Posterior cingulate gyrus (tissue), 11 donors: ENCODE measurements at places on chromosomes 4 and X.
A peak's percentile ranks its signal among the peaks of the same experiment; 100 is the strongest.

GRCh38 chrX:19670854-19671620 lies 155.7 kb upstream of the MAP3K15 start:
- peak; percentile 14 for DNase-seq

GRCh38 chr4:38914854-38915253 lies 47.2 kb downstream of the FAM114A1 start:
- no peak for DNase-seq

DNA sequence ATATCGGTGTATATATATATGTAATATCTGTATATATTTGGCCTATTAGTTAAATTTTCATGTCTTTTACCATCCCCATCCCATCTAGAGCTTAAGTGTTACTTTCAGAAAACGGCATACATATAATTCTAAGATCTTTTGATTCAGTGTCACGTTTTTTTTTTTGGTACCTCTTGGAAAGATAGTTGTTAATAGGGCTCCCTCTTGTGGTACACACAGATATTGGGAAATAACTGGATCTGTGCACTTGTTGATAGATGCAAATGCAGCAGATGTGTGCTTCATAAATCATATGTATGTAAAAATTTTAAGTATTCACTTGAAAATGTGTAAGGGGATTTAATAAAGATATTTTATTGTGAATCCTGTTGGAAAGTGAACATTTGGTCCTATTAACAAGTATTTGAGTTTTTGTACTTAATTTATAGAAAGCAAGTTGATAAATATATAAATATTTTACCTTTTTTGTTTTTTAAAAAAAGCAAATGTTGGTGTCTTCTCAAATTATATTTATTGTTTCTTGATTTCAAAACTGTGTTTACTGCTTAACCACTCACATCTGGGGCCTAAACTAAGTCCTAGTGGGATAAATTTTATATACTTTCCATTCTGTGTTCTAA lies 74.7 kb downstream of the PAQR3 start:
- no peak for DNase-seq

- DNase-seq: no peak
These were observed 166.8 kb upstream of the FRG1 start for GRCh38 chr4:189773909-189774308.

DNA sequence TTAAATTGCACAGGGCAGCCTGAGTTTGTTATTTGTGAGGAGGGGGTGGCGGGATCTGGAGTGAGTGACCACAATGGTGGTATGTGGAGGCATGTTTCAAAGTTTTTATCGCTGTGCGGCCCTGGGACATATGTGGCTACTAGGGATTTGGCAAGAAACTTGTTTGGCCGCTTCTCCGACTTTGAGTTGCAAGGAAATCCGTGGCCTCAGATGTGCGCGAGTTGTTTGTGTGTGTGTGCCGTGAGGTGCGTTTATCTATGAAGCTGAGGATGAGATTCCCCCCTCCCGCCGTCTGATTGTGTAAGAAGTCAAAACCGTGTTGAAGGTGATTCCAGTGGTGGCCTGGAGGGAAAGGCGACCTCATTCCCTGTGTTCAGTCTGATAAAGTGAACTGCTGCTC lies 1.4 kb downstream of the JADE3 start:
- no peak for DNase-seq

DNA sequence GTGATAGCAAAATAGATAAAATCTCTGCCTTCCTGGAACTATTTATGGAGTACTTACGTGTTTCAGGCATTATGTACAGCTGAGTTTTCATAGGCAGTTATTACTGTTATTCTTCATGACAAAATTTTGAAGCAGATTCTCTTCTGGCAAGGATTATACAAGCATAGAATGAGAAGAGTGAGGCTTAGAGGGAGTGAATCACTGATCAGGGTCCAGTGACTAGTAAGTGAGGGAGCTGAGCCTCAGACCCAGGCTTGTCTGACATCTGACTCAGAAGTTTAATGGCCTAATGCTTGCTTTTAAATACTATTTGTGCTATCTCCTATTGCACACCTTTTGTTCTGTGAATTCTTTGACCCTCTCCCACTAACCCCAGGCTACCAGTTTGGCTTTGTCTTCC lies 110.6 kb downstream of the DTHD1 start:
- no peak for DNase-seq

GRCh38 chrX:94901849-94902248 lies 1227.8 kb downstream of the FAM133A start:
- DNase-seq: no peak

DNA sequence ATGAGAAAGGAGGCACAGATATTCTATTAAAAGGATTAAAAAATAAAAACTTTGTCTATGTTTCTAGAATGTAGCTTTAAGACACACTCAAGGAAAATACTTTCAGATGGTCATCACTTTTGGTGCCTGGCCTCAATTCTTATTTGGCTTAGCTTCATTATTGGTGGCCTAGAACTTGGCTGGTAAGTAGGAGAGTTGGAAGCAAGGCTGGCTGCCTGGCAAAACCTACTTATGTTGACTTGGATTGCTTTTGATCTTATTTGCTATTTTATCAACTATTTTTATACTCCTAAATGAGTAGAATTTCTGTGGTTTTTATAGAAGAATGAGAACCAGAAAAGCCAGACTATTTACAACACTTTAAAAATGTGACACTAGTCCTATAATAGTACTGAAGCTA lies 35.3 kb upstream of the JADE3 start:
- DNase-seq: no peak

DNA sequence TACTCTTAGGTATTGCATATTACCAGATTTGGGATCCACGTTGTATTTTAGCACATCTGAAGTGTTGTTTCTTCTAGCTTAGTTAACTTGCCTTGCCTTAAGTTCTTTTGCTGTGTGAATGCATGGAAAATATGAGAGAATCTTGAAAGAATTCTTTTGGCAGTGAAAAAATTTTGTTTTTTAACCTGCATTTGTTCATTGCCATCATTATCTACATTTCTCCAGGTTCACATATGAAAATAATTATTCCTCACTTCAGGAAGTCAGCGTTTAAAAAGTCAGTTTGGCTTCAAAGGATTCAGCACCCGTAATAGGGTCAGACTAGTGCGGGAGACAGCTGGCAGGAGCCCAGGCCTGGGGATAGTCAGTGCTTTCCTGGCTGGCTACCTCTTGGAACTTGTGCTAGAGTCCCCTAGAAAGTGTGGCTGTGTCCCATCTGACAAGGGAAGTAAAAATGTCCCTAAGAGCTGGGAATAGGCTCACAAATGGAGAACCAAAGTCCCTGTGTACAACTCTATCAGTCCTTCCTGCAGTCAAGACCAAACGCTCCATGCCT lies 251.9 kb upstream of the KLF3 start:
- no peak for DNase-seq

GRCh38 chr4:92091335-92091734 lies 212.4 kb upstream of the GRID2 start:
- DNase-seq: no peak

GRCh38 chr4:7854216-7854615 lies 85.4 kb downstream of the AFAP1 start:
- DNase-seq: no peak

GRCh38 chr4:25580633-25581467 lies 74.8 kb upstream of the SLC34A2 start:
- DNase-seq: no peak

DNA sequence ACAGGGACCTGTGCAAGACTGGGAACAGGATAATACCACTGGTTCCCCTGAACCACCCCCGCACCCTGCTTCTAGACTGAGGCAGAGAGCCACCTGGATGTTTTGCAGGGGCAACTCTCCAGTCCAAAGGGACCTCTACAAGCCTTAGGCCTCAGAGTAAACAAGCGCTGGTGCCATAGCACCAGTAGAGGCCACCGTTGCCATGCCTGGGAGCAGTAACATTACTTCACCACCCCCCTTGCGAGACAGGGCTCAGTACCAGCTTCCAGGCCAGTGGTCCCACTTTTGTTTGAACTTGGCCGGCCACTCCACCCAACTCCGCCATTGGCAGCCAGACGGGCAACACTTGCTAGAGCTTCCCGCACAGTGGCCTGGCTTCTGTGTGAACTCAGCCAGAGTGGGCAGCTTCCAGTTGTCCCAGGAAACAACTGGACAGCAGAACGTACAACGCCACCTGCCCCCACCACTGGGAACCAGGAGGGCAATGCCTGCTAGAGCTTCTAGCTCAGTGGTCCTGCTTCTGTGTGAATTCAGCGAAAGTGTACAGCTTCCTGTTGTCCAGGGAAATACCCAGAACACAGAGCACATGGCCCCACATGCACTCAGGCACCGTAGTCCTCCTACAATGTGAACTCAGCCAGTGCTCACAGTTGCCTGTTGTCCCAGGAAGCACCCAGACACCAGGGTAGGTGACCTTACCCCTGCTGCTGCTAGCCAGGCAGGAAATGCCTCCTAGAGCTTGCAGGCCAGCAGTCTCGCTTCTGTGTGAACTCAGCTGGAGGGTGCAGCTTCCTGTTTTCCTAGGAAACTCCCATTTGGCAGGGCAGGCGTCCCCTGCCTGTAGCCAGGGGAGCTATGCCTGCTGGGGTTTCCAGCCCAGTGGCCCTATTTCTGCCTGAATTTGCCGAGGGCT lies 39.9 kb upstream of the PCDH19 start:
- no peak for DNase-seq

DNA sequence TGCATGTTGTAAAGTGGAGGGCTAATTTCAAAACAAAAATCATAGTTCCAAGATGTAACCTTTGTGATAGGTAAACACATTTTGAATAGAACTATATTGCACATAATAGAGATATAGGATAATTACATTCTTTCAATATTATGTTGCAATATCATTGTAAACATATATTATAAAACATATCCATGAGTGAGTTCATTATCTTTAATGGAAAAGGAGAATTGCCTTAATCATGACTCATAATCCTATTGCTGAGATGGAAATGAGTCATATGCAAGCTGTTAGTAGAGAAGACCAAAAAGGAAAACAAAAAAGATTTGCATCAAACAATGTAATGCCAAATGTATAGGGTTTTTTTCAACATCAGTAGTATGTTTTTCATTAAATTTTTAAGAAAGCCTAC lies 73.7 kb upstream of the WDR44 start:
- DNase-seq: no peak

GRCh38 chrX:30597216-30598012 lies 19.8 kb upstream of the TASL start:
- no peak for DNase-seq

DNA sequence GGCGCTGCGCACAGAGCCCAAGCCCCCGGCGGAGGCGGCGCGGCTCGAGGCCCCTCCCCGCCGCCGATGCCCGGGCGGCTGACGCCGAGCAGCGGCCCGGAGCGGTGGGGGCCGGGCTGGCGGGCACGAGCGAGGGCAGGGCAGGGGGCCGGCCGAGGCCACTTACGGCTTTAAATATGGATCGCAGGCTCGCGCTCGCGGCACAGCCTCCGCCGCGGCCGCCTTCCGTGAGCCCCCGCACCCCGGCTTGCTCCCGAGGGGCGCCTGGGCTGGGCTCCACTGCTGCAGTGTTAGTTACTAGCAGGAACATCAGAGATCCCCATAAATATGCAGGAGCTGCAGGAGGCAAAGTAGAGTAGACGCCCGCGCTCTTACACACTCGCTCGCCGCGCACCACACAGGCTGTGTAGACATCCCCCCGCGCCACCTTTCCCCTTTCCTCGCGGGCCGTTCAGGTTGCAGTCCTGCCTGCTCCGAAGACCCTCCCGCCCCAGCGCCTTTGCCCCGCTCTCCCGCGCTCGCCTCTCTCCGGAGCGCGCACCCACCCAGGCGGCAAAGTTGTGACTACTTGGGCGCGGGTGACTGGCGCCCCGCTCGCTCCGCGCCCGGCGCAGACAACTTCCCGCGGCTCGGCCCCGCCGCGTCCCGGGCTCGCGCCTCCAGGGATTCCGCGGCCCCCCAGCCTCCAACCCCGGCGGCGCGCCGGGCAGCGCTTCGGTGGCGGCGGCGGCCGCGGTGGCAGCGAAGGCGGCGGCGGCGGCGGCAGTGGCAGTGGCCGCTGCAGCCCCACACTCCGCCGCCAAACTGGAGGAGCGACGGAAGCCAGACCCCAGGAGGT lies 152.0 kb upstream of the SLC4A4 start:
- peak; percentile 19 for DNase-seq

- no peak for DNase-seq
These were observed 299.9 kb downstream of the PRDM5 start for GRCh38 chr4:120622601-120623000.

DNA sequence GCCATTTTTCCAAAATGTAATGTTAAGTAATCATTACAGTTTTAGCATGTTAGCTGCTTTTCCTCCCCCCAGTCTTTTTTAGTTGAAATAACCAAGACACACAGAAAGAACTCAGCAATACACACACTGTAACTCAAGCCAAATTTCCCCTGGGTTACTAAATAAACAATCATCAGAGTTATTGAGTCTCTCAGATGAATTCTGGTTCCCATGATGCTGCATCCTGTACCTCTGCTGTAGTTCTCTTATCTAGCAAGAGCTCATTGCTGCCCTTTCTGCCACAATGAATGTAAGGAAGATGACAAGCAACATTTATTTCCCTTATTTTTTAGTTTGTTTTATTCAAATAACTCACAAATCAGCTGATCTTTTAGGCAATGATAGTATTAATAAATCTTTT lies 185.1 kb downstream of the ARHGAP6 start:
- DNase-seq: no peak

GRCh38 chrX:103797691-103798090 lies 21.1 kb downstream of the PLP1 start:
- no peak for DNase-seq

GRCh38 chr4:118158763-118159375 lies 124.6 kb downstream of the NDST3 start:
- DNase-seq: no peak

- DNase-seq: no peak
These were observed 3.6 kb upstream of the AMOT start for GRCh38 chrX:112844250-112844649.

DNA sequence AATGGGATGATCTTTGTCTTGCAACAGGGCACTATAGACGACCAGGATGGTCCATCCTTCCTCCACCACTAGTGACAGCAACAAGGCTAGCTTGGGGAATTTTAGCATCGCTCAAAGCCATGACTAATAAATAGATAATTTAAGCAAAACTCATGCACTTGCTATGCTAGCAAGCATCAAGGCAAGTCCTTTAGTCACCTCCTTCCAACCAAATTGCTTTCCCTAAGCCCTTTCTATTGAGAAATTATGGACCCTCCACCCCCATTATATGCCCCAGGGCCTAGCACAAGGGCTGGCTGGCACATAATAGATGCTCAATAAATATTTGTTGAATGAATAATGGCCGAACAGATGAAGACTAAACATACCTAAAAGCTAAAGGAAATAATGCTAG lies 28.6 kb downstream of the SLC16A2 start:
- DNase-seq: no peak

DNA sequence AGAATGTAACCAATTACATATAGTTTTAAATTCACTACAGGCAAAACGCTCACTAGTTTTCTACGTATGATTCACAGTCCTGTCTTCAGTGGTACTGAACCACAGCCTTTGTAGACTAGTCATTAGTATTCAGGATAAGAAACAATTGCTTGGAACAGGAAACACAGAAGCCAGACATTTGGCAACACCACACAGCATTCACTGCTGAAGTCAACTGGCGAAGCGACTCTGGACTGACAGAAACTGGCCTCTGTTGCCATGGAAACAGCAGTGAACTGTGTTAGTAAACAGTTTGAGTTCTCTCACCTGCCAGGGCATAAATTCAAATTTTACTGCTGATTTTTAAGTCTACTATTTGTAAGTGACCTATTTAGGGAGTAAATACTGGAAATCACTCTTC lies 57.6 kb downstream of the MAPK10 start:
- peak; percentile 87 for DNase-seq
